NCI-H2171 (cell line): ENCODE measurements at places on chromosomes 16 and 17.
A peak's percentile ranks its signal among the peaks of the same experiment; 100 is the strongest.

DNA sequence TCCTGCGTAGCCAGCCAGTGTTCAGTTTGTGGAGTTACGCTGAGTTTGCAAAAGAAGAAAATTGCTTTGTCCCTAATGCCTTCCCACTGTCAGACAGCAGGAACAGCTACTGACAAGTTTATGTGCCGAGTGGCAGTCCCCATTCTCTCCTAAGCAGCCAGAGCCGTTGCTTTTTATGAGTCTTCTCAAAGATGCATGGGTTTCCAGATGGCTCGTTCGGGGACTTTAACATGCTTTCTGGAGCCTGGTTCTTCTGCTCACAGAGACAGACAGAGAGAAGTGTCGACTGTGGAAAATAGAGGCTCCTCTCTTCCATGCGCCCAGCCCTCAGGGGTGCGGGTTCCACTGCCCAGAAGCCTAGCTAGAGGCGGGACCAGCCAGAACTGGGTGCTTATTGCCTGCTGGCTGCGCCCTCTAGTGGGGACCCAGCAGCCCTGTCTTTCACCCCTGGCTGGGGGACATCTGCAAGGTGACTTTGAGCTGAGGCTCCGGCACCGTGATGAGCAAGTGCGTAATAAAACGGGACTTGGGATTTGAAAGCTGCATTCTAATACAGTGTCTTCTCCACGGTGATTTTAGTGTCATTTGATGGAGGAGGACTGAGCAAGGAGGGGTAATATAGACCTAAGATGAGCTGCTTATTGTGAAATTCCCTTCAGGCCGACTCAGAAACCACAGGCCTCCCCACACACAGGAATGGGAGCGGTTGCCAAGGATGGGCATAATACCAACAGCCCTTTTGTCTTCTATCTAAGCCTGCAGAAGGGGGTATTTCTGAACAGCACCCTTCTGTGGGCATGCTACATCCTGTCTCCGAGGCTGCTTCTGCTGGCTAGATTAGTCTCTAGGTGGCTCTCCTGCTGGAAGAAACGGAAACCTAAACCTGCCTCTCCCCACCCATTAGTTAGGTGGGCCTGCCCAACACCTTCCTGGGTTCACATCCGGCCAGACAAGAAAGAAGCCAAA, 73.1 kb downstream of the CCDC182 start:
- DNase-seq, result peak; percentile 53

DNA sequence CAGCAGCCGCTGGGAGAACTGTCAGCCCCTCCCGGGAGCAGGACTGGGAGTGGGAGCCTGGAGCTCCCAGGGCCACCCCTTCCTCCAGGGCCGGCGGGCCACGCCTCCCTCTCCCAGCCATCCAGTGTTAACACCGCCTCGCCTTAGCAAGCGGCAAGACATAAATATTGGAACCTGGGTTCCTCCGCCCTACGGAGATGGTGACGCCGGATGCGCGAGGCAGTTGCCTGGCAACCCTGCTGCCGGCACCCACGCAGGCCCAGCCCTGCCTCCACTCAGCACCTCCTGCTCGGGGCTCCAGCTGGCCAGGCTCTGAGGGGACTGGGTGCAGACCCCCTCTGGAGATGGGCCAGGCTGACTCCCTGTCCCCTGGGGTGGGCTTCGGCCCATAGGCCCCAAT, 27.4 kb upstream of the CACNA1H start:
- DNase-seq, result peak; percentile 48

- no peak for DNase-seq
Measured at GRCh38 chr17:82548681-82549303, 29.3 kb downstream of the FOXK2 start.

DNA sequence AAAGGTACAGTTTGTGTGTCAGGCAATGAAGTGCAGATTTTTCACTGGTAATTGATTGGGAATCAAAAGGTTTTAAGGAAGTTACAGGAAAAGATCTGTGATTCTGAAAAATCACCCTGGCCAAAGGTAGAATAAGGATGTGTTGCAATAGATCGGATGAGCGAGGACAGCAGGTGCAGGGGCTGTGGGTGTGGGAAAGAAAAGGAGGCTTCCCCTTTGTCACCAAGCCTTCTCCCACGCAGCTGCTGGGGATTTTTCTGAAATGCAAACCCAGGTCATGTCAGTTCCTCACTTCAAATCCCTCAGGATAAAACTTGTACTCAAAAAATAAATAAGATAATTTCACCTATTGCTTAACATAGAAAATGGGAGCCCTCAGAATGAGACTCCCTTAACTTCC, 47.9 kb upstream of the ARHGAP17 start:
- DNase-seq, result no peak

DNA sequence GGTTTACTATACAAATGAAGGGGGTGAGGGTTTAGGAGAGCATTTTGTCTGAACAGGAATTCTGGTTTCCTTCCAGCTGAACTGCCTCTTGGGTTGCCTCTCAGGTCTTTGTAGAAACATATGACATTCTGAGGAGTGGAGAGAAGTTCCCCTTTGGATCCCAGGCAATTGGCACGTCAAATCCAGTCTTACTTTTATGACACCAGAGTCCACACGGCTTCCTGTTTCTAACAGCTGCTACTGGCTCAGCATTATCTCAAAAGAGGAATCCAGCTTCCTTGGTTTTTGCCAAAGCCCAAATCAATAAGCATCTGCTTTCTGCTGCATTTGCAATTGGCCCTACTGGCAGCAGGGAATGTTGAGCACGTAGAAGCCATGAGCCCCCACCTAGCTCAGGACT, 97.6 kb upstream of the FAM20A start:
- DNase-seq, result no peak
